ENCODE measurements at places on chromosomes 13 and 19.

- DNase-seq: no peak
These were observed 72.2 kb downstream of the KCTD15 start for GRCh38 chr19:33868788-33869412.

GRCh38 chr19:47183601-47184000 lies 47.4 kb downstream of the BBC3 start:
- no peak for DNase-seq

DNA sequence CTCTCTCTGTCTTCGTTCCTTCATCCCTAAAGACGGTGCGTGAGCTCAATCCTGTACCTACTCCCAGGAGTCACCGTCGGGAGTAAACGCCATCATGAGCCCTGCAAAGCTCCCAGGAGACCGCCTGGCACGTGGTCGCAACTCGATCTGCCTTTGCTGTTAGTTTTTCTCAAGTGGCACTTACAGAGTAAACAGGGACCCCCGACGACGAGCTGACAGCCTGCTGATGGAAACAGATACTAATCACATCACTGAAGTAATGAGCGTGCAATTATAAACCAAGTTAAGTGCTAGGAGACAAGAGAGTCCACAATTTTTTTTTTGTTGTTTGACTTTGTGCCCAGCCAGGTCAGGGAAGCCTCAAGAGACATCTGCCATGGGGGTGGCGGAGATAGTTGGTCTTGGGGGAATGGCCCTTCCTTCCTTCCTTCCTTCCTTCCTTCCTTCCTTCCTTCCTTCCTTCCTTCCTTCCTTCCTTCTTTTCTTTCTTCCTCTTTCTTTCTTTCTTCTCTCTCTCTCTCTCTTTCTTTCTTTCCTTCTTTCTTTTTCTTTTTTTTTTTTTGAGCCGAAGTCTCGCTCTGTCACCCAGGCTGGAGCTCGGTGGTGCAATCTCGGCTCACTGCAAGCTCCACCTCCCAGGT lies 23.6 kb downstream of the CACNG6 start:
- no peak for DNase-seq

GRCh38 chr19:52189735-52190486 lies at the start of gene PPP2R1A:
Gene PPP2R1A (plus strand): TSS chr19:52190052. CDS start chr19:52190097, 45 bp downstream.
- peak; percentile 99 for DNase-seq
